KBM-7 (cell line): ENCODE measurements at places on chromosomes 1 and 21.

DNA sequence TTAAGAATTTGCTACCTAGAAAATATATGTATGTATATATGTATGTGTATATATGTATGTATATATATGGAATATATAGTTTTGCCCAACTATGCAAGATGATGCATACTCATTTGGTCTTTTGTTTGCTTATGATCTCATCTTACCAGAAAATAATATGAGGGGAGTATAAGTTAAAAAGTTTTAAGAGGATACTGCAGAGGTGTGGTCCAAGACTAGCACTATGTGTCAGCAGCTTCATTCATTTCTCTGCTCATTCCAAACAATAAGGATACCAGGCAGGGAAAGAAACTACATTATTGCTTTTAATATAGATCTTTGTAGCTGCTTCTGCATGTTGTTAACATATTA, 22.8 kb downstream of the RCOR3 start:
- DNase-seq, result no peak

DNA sequence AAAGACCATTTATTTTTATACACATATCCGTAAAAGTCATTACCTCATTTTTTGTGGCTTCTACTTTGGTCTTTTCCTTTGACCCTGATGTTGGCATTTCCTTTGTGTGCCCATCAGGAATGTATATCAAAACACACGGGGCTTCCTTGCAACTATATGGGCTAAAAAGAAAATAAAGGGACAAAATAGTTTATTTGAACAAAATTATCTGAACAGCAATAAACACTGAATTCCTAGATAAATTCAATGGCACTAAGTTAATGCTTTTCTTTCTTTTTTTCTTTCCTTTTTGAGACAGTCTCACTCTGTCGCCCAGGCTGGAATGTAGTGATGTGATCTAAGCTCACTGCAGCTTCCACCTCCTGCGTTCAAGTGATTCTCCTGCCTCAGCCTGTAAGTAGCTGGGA, 45.2 kb downstream of the EPRS1 start:
- DNase-seq, result no peak

DNA sequence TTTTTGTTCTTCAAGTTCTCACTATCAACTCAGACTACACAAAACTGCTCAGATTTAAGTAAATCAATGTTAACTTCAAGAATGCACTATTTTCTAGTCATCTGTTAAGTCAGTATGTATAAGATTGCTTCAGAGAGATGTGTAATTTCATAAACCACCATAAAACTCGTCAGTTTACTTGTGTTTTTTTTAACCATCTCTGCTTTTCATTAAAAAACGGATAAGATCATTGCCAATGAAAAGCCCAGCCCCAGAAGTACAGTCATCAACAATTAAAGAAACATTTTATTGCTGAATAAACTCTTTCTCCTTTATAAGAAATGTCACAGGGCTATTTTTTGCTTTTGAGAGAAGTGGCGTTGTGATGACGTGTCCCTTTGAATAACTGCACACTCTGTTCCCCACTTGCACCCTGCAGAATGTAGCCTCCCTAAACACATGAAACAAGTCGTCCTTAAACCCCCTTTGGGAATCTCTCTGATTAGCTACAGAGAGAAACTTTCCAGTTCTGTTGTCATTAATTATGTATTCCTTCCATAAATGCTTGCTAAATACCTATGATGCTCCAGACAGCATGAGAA, 202.7 kb upstream of the FOXD3 start:
- no peak for DNase-seq

DNA sequence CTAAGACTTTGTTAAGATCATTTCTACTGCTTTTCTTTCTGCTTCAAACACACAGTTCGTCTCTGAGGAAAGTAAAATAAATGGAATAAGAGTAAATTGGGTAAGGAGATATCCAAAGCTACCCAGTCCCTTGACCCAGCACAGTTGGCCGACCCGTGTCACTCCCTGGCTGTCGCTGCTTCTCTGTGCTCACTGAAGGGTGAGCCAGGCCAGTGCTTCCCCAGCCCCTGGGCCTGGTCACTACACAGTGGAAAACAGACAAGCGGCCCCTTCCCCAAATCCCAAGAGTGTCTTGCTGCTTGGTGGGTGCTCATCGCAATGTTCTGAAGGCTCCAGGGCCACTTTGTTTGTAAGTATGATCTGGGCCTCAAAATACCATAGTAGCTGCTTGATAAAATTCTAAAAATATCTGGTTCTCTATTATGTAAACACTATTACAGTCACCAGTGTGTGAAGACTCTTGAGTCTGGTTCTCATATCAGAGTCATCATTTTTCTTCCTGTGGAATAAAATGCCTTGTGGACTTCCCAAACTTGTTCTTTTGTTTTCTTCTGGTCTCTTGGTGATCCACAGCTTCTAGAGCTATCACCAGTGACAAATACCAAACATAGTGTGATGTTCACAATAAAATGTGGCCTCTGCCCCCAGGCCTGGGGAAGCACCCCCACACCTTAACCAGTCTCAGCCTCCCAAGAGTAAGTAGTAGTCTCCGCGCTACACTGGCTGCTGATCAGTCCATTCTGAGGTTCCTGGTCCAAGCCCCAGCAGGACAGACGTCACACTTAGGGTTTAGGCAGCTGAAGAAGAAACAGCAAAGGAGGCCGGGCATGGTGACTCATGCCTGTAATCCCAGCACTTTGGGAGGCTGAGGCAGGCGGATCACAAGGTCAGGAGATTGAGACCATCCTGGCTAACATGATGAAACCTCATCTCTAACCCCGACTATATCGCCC, 106.2 kb downstream of the DHRS3 start:
- DNase-seq, result no peak

DNA sequence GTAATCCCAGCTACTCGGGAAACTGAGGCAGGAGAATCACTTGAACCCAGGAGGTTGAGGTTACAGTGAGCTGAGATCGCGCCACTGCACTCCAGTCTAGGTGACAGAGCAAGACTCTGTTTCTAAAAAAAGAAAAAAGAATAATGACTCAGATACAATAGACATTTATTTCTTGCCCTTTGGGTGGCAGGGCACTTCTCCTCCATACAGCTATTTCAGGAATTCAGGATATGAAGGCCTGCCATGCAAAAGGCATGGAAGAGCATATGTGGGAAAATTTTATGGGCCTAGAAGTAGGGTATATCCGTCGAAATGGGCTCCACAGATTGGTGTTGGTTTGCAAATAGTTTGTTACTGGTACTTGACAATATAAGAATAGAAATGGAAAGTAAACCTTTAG, 20.2 kb upstream of the POGZ start:
- DNase-seq, result no peak

GRCh38 chr1:26029864-26030481, 8.4 kb downstream of the EXTL1 start:
- DNase-seq, result peak; percentile 65

GRCh38 chr1:162538815-162539431, 22.6 kb upstream of the UAP1 start:
- DNase-seq, result no peak

DNA sequence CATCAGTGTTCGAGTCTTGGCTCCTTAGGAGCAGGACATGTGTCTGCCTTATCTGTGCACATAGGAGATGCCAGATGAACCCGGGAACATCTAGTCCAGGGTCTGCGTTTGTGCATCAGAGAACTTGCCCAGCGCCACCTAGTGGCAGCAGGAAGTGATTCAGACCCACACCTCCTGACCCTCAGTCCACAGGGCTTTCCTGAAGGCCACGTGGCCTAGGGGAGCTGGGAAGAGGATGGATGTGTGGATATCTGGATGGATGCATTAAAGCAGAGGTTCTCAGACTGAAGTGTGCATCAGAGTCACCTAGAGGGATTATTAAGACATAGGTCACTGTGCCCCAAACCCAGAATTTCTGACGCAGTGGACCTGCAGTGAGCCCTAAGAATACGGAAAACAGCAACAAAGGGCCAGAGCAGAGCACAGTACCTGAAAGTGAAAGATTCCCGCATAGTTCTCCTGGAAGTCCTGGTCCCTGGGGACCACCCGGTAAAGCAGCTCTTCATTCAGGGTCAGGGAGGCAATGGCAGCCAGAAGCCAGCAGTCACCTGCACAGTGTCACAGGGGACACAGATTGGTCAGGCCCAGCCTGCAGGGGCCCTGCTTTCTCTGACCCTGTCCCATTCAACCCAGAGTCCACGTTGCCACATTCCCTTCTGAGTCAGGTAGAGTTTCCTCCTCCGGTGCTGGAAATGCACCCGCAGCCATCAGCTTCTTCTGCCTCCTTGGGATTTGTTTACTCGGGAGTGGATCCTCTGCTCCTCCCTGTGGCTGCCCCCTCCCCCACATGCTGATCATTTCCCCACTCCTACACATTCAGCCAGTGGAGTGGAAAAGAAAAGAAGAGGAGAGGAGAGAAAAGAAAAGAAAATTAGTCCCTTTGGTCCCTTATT, 37.0 kb downstream of the CAPN8 start:
- DNase-seq, result peak; percentile 32

DNA sequence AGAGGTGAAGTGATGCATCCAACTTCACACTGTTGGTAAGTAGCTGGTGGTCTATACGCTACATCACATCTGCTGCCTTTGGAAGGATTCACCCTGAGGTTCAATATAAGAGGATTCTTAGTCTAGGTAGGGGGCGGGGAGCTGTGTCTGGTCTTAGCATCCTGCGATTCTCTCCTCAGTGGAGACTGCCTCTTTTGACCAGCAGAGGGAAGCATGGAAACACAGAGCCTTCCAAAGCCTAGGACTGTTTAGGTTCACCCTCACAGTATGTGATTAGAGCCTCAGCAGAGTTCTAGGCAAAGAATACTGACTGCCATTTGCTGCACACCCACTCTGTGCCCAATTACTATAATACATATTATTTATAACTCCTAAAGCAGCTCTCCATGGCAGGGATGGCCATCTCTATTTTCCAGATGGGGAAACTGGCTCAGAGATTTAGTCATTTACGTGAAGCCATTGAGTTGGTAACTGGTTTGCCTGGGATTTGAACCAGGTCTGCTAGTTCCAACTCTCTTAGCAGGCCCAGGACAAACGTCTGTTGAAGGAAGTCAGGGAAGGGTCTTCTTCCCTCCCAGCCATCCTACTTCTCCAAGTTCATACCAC, 28.9 kb upstream of the EFCAB14 start:
- peak; percentile 48 for DNase-seq

DNA sequence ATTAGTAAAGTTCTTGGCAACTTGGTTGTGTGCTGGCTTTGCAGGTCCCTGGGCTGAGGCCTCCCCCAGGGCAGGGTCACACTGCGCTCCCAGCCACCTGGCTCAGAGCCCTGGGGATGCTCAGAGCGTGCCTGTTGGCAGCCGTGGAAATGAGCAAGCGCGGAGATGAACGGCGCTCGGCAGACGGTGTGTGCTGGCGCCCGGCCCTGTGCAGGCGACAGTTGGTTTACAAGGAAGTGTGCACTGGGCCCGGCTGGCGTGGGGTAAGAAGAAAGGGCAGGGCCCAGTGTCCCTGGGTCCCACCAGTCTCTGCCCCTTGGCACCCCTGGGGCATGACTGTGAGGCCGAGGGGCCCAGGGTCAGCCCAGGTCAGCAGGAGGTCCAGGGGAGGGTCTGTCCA, 25.7 kb upstream of the PEX10 start:
- no peak for DNase-seq

- no peak for DNase-seq
These were observed 65.7 kb upstream of the SYT6 start for GRCh38 chr1:114219172-114219868.

GRCh38 chr1:193131266-193131860, 9.5 kb downstream of the CDC73 start:
- no peak for DNase-seq

GRCh38 chr21:45129189-45129923, 55.0 kb downstream of the ADARB1 start:
- no peak for DNase-seq

DNA sequence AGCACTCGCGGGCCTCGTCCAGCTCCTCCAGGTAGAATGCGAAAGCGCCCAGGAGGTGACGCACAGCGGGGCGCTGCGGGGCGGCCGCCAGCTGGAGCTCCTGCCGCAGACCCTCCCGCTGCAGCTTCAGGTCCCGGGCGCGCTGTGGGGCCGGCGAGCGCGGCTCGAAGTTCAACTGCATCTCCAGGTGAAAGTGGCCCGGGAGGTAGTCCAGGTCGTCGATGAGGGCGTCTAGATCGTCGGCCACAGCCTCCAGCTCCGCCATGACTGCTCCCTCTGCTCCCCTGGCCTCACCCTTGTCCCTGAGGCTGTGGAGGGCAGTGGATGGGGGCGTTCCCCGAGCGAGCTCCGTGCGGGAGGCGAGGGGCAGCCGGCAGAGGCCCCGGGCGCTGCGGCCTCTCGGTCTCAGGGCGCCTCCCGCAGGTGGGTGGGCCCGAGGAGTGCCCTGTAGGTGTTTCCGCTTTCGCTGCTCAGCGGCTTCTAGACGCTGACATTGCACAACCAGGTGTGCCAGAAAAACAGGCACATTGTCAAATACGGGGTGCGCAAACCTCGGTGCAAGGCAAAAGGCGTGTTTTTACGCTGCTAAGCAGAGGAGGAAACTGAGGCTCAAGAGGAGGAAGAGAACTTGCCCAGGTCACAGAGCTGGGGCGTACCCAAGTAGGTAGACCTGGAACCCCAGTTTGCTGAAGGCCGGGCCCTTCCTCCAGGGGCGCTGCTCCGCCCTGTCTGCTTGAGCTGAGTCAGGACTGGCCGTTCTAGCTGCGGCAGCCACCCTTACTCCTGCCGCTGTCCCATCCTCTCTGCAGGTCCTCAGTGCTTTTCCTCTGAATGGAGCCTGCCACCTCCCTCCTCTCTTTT, at the start of gene TTC22:
TTC22 (minus strand) TSS at position 425 of the 861 bp plus-strand sequence; CDS start at position 265, 160 bp downstream.
- peak; percentile 62 for DNase-seq

DNA sequence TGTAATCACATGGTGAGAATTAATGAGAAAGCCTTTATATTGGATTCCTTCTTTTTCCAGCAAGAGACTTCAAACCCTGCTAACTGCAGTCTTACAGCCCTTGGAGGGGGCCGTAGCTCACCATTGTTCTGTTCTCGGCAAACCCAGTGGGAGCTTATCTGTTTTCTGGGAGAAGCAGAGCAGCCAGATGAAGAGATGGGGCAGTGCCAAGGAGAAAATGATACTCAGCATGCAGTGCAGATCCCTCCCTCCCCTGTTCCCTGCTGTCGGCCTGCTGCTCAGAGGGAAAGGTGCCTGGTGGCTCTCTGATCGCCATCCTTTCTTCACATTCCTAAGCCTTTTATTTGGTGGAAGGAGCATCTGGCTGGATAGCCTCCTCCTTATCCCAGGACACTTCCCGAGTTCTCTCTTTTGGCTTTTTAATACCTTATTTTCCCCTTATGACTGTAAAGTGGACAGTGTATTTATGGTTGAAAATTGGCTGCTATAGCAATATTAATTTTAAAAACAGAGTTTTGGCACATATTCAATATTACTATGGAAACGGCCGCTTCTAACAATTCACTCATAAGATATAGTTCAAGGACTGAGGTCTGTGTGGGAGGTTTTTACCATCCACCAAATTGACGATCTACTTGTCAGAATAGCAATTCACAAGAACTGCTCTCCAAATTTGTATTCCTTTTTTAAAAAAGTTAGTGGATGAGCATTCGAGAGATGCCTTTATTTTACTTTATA, 203.4 kb downstream of the CRB1 start:
- DNase-seq, result no peak
